Nucleus accumbens (tissue), 56 donors: ENCODE measurements at places on chromosomes 3 and 15.

- DNase-seq: peak; percentile 6
Measured at GRCh38 chr3:194675081-194675640, 3.2 kb upstream of the LSG1 start.

GRCh38 chr3:9179826-9180763 lies 69.4 kb downstream of the SRGAP3 start:
- DNase-seq: no peak

- DNase-seq: no peak
Measured at GRCh38 chr3:186152889-186153292, 44.0 kb upstream of the ETV5 start.

GRCh38 chr15:63022663-63023062 lies 19.9 kb upstream of the TPM1 start:
- no peak for DNase-seq

DNA sequence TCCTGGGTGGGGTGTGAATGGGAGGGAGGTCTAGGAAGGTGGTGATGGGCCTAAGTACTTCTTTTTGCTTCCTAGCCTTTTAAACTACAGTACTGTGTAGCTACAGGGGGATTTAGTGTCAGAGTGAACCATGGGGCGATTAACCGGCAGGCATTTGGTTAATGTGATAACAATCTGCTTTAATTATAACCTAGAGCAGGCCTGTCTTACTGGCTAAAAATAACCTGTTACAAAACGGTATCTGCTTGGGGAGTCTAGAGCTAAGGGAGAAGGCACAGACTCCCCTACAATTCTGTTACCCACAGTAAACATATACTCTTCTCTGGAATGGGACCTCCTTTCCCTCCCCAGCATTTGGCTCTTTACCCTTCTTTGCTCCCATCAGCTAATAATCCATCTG lies 85.4 kb downstream of the RBPMS2 start:
- no peak for DNase-seq

DNA sequence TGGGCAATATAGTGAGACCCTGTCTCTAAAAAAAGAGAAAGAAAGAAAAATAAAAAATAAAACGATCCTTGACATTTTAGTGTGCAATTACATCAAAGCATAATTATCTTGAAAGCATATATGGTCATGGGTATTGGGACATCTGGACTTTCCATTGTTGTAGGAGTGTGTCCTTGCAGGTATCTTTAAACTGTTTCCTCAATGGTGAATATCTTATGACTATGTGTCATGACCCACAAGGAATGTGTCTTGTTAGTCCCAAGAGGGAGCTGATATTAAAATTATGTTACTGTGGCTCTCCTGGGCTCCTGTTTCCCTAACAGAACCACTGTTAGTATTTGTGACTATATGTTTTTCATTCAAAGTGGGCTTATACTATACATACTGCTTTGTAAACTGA lies 26.6 kb downstream of the EIF1B start:
- no peak for DNase-seq

DNA sequence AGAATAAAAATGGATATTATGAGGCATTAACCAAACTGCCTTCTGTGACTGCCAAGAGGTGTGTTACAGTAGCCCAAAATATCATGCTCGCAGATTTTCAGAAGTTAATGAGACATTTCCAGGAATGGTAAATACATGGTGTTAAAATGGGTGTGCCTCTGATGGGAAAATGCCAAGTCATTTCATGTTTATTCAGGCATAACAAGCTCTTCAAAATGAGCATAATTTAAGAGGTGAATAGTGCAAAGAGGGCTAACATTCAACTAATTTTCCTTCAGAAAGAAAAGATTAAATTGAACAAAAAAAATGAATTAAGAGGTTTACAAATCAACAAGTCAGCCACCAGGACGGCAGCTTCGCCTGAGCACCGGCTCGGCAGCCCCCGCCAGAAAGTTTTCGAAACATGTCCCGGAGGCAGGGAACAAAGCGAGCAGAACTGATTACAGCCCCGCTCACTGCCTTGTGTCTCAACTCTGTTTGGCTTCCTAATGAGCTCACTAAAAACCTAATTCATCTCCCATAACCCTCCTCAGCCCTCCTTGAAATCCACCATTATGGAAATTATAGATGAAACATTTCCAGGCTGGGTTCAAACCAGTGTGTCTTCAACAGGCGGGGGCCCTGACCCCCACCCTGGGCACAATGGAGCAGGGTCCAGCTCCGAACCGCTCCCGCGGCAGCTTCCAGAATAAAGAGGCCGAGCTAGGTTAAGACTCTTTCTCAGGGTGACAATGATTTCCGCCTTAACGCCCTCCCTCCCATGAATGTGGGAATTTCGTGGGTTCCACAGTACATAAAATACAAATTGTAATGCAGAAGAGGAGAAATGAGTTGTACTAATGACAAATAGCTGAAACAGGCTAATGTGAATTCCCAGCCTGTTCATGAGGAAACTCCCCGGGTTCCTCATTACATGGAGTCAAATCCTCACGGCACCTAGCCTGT lies 43.9 kb downstream of the MEIS2 start:
- DNase-seq: peak; percentile 9

- DNase-seq: no peak
Measured at GRCh38 chr15:66356077-66356358, 467 bp downstream of the TIPIN start.

DNA sequence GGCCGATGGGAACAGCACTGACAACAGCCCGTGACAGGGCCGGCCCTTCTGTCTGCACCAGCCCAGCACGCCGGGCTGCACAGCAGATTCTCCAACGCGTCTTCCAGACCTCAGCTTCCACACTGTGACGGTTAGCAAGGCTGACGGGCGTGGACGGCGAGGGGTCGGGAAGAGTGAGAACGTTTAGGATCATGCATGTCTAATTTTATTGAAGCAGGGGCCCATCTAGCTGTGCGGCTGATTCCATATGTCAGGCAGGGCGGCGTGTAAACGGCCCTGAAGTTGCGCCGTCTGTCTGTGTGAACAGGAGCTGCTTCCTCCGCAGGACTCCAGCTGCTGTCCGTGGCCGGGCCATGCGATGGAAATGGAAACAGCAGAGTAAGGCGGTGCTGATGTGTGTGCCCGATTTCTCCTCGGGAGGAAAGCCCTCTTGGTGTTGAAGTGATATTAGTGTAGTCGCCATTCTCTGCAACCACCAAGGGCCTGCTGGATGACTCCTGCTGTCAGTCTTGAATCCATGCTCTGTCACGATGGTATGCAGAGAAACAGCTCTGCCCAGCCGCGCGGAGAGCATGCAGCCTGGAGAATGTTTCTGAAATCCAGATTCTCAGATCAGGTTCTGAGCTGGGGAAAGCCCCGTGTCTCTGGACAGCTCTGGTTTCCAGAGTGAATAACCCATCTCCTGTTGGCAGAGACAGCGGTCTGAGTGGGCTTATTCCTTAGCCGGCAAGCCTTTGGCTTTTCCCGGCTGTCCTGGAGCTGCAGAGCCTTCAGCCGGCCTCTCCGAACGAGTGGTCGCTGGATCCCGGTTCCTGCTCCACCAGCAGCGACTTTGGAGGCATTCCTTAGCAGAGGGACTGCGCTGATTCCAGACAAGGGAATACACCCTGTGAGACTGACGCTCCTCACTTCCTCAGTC lies 158.1 kb upstream of the UBE3A start:
- no peak for DNase-seq

- no peak for DNase-seq
Measured at GRCh38 chr3:29694783-29695182, 413.9 kb downstream of the RBMS3 start.

GRCh38 chr15:50344006-50344464 lies 11.0 kb downstream of the GABPB1 start:
- no peak for DNase-seq

DNA sequence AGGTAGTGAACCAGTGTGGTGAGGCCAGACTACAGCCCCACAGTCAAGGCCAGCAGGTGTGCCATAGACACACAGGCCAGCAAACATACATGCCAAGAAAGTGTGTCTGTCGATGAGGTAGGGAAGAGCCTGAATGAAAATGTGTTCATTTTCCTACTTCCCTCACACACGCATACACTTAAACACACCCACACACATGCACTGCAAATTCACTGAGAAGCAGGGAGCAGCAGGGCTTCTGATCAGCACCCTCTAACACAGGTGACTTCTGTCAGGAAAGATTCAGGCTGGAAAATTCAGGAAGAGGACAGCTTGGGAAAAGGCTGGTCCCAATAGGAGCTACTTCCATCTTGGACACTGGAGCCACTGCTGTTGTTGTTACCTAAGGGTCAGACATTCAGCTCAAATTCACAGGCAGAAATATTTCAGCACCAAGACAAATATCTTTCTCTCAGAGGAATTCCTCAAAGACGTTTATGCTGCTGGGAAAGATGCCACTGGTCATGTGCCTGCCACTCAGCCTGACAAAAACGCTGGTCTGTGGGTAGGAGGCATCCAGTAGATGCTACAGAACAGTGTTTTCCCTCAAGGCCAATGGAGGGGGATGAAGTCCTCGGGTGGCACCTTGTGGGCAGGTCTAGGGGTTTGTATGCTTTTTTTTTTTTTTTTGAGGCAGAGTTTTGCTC lies 40.9 kb upstream of the LARS2 start:
- peak; percentile 46 for DNase-seq

DNA sequence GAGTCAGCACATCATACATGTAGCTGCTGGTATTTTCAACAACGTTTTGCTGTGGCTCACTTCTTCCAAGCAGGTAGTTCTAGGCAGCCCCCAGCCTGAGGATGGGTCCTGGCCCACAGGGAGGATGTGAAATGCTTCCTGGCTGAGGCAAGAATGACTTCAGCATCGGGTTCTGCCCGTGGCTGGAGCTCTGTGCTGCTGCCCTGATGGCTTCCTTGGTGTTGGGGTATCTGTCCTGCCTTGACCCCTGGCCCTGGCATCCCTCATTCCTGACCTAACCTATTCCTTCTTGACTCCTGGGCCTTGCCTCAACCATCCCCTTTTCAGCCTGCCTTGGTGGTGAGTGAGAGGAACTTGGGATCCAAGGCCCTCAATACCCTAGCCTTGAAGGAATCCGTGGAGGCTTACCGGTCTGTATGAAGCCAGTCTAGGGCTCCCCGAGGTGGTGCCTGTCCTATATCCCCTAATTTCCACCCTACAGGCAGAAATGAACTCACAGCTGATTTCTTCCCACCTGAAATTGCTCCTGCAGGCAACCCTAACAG lies 300.6 kb downstream of the TLE3 start:
- DNase-seq: no peak

GRCh38 chr15:45855907-45856579 lies 221.2 kb downstream of the SQOR start:
- DNase-seq: no peak

DNA sequence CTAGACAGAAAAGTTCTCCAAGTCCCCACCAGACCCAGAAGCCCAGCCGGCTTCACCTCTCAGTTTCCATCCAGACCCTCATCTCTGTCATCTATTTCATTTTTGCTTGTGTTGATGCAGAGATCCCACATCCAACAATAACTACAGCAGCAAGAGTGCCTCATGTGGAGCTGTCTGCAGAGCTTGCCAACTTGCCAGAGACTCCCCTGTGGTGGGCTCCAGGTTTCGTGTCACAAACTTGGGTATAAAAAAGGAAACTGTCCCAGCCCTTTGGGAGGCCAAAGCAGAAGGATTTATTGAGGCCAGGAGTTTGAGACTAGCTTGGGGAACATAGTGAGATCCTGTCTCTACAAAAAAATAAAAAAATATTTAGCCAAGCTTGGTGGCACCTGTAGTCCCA lies 182.4 kb upstream of the ATP10A start:
- DNase-seq: no peak

GRCh38 chr3:12922306-12922705 lies 80.9 kb upstream of the RPL32 start:
- DNase-seq: no peak

DNA sequence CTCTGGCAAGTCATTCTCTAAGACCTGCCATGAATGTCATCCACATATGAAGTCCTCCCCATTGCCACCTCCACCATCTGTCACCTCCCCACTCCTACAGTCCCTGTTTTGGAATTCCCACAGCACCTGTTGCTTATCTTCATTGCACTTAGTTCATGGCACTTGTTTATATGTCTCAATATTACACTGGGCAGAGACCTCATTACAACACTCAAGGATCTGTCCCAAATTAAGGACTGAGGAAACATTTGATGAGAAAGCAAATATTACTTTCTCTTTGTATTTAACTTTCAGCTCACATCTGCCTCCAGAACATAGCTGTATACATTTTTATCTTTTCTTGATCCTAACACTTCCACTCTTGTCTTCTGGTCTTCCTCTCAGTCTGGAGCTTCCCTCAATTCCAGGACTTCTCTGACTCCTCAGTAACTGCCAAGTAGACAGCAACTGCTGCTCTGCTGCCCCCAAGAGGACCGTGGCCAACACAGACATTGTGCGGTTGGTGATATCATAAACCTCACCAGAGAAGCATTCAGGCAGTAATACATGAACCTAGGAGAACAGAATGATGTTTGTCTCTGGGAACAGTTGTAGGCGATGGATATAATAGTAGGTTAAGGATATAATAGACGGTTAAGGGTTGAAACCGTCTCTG lies 45.0 kb upstream of the FGF12 start:
- no peak for DNase-seq

DNA sequence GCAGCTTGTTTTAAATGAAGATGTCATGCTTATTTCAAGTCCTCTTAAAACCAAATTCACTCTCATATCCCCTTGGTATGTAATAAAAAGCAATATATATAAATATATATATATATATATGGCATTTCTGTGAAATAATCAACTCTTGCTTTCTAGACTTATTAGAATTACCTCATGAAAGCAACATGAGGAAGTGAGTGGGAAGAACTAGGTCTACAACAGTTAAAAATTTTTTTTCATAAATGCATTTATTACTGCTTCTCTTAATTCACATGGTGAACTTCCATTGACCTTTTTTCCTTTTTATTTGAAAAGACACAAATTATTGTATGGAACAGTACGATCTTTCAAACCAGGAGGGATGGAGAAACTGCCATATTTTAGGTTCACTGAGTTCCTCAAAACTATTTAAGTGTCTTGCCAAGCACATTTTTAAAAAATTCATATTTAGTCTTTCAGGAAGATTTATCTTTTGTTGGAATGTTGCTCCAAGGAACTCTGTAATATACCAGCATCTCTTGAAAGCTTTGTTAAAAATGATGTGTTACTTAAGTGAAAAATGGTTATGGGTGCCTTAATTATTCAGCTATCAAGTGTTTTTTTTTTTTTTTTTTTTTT lies 185.2 kb downstream of the GHSR start:
- no peak for DNase-seq

DNA sequence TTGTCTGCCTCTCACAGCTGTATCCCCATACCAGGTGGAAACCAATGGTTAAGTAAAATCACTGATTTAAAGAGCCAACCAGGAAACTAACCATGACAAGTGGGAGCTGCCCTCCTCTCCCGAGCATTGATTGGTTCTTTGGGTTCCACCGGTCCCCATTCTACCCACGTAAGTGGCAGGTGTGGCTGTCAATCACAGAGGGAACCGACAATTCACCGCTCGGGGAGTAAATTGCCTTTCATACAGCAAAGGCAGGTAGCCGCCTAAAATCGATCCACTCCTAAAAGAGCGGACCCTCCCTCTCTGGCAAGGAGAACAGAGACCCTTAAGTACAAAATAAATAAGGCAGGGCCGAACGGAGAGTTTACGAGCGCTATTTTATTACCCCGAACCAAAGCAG lies 1.2 kb downstream of the ERC2 start:
- peak; percentile 54 for DNase-seq

GRCh38 chr3:9508781-9509180 lies 44.8 kb downstream of the LHFPL4 start:
- DNase-seq: no peak
